SK-MEL-5 (cell line): ENCODE measurements at places on chromosomes 3 and 15. TPM values are rescaled to one million over a fixed set of nuclear protein-coding genes. Genes with fewer than 3 reads are reported as not detected.

DNA sequence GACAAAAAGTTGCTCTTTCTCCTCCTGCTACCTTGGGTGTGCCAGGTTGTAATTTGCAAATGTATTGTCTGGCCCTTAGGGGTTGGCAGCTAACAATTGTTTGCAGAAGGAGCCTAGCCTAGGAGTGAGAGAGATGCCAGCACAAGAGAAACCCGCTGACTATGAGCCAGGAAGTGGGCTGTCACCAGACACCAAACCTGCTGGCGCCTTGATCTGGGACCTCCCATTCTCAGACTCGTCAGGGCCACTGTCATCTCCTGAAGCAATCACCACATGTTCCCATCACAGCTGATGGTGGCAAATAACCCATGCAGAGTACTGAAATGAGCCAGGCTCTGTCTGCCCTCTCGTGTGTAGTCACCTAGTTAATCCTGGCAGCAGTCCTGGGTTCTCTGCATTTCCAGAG, 406.4 kb upstream of the NPAP1 start:
- no peak for DNase-seq

DNA sequence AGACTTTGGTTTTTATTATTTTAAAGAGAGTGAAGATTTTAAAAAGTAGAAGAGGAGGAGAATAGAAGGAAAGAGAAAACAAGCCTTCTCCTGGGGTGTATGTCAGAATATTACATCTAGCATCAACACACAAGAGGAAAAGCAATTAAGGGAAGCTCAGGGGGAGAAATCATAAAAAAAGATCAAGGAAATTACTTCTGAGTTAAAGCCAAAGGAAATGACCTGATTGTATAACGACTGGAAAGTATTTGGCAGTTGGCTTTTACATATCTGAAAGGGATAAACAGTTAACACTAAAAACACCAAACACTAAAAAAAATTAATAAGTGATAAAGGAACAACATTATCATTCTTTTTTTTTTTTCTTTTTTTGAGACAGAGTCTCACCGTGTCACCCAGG, 58.4 kb downstream of the CPNE4 start:
- no peak for DNase-seq

- DNase-seq: peak; percentile 89
Measured at GRCh38 chr15:70062321-70062956, 35.3 kb downstream of the TLE3 start.

DNA sequence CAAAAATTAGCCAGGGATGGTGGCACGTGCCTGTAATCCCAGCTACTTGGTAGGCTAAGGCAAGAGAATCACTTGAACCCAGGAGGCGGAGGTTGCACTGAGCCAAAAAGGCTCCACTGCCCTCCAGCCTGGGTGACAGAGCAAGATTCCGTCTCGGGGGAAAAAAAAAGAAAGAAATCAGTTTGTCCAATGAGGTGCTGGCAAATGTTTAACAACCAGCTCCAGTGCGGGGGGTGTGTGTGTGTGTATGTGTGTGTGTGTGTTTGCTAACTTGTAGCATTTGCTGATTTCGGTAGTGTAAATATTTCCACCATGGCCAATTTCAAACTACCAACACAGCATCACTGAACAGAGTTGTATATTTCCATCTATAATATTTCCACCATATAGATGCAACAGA, 23.8 kb upstream of the IDH2 start:
- no peak for DNase-seq

- DNase-seq: no peak
Measured at GRCh38 chr3:104646196-104646595, 720.5 kb upstream of the ALCAM start.

- no peak for DNase-seq
Measured at GRCh38 chr3:18481946-18482548, 56.9 kb upstream of the SATB1 start.

DNA sequence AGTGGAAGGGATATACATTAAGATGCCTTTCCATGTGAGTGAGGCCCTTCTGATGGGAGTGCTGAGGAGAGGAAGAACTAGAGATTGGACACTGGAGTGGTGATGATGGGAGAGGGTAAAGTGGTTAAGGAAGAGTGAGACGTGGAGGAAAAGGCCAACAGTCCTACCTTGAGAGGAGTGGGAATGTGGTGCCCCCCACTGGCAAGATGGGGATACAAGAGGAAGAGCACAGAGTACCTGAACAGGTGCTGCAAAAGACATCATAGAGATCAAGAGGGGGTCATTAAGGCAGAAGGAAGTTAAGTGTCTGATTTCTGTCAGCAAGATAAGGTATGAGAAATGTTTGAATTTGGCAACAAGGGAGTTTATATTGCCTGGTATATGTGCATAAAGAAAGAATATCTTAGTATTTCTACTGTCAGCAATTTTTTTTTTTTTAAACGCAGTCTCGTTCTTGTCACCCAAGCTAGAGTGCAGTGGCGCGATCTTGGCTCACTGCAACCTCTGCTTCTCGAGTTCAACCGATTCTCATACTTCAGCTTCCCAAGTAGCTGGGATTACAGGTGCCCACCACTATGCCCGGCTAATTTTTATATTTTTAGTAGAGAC, 34.0 kb downstream of the ARIH2 start:
- peak; percentile 51 for DNase-seq

DNA sequence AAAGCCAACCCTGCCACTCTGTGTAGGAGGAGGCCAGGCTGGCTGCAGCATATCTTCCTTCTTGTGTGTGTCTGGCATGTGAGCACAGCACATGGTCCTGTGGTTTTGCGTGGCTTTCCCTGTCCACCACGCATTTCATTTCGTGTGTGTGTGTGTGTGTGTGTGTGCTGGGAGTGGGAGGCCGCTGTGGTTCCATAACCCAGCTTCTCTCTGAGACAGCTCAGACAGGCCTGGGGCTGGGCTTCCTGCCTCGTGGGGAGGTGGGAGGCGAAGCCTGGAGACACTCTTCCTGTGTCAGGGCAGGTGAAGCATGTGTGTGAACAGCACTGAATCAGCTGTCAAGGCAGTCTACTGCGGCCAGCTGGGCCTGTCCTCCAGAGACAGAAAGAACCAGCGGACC, 16.0 kb upstream of the MRPS22 start:
- DNase-seq: no peak

DNA sequence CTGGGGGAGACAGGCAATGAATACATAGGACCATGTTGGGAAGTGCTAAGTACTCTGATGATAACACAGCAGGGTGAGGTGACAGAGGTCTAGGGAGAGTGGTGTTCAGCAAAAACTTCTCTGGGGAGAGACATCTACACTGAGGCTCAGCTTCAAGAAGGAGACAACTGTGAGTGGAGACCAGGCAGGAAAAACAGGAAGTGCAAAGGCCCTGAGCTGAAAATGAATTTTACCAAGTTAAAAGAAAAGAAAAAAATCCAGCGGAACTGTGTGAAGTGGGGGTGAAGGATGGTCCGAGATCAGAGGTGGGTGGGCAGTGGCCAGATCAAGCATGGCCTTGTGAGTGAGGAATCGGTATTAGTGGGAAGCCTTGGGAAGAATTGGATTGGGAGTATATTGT, 110.1 kb upstream of the CLSTN2 start:
- no peak for DNase-seq

GRCh38 chr3:56629451-56629850, 53.6 kb downstream of the TASOR start:
- DNase-seq: no peak

DNA sequence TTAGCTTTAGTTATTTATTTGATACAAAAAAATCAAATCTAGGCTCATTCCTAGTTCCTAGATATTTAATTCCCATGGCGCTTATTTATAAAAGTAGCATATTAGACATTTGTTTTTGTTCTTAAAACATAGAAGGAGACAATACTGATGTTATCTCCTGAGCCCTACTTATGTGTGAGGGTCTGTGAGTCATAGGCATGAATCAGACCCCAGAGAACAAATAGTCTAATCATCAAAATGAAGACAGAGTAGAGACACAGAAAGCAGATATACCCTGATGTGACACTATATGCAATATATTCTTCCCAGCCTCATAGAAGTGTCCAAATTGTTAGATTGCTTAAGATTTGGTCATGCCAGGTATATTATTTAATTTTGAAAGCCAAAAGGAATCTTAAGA, 44.9 kb downstream of the PEX5L start:
- DNase-seq: no peak

GRCh38 chr3:35757991-35758757, 118.8 kb downstream of the ARPP21 start:
- DNase-seq: no peak

- peak; percentile 50 for DNase-seq
Measured at GRCh38 chr15:60396958-60397771, 621 bp downstream of the ANXA2 start.

DNA sequence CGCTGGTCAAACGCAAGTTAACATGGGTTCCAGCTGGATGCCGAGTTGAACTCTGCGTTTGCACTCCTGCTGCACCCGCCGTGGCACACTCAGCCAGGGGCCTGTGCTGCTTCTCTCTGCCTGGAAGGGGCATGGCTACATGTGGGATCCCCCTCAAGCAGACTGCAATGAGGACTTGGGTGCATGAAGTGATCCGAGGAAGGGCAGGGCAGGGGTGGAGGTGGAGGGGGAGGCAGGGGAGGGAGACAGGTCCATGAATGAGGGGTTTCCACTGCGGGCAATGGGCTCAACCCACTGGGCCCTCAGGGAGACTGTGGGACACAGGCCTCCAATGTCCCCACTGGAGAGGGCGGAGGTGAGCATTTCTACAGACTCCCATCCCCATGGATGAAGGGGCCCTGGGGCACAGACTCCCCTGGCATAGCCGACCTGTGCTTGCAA, 141.6 kb upstream of the MEF2A start:
- no peak for DNase-seq

PCYT1A gene
- total RNA-seq: 34.2 and 34.4 TPM in 2 replicates

FLNB gene
- total RNA-seq: 20.7 and 23.6 TPM in 2 replicates

CPN2 gene
- total RNA-seq: not detected in 2 replicates

KBTBD13 gene
- not detected in 2 replicates for total RNA-seq

NANOGP8 gene
- total RNA-seq: not detected in 2 replicates

FSIP1 gene
- total RNA-seq: 0.27 and 0.42 TPM in 2 replicates

GHRL gene
- not detected in 2 replicates for total RNA-seq

SERINC4 gene
- total RNA-seq: not detected in 2 replicates

SAXO2 gene
- 0.43 TPM in 1 of 2 replicates, not detected in the other for total RNA-seq

P3H2 gene
- total RNA-seq: 17.5 and 18.1 TPM in 2 replicates

ACTC1 gene
- total RNA-seq: not detected in 2 replicates

SPINK8 gene
- not detected in 2 replicates for total RNA-seq

SLC15A2 gene
- 0.05 and 1.2 TPM in 2 replicates for total RNA-seq

FOXL2NB gene
- total RNA-seq: not detected in 2 replicates
